ENCODE measurements at places on chromosomes 12 and 14.

- DNase-seq: no peak
Measured at GRCh38 chr14:101194373-101195308, 291.1 kb upstream of the RTL1 start.

GRCh38 chr12:62251609-62251958 lies 8.6 kb upstream of the USP15 start:
- DNase-seq: no peak

- no peak for DNase-seq
Measured at GRCh38 chr12:26318661-26319068, 123.3 kb downstream of the SSPN start.

- no peak for DNase-seq
Measured at GRCh38 chr12:6352193-6353173, 10.6 kb upstream of the TNFRSF1A start.

DNA sequence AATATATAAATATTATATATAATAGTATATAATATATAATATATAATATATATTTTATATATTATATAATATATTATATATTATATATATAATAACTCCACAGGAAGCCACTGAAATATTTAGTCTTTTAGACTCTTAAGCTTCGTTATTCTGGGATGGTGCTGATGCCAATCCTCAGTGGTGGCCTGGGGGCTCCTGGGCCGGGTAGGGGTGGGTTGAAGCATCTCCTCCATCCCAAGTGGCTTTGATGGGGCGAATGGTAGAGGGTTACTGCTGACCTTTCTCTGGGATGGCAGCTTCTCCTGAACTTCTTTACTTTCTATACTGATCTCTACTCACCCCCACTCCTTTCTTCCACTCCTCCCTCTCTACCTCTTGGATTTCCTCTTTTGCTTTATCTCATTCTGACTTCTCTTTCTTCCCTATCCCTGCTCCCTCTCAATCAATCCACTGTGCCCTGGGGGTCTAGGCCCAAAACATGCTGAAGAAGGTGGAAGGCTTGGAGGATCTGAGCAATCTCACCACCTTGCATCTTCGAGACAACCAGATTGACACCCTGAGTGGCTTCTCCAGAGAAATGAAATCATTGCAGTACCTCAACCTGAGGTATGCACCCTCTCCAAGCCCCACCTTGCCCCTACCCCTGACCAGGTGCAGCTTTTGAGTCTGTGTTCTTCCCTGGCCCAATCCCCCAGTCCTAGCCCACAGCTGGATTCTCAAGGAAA lies 4.8 kb upstream of the ENO2 start:
- DNase-seq: no peak

- DNase-seq: no peak
Measured at GRCh38 chr12:12546314-12546772, 16.3 kb downstream of the DUSP16 start.

DNA sequence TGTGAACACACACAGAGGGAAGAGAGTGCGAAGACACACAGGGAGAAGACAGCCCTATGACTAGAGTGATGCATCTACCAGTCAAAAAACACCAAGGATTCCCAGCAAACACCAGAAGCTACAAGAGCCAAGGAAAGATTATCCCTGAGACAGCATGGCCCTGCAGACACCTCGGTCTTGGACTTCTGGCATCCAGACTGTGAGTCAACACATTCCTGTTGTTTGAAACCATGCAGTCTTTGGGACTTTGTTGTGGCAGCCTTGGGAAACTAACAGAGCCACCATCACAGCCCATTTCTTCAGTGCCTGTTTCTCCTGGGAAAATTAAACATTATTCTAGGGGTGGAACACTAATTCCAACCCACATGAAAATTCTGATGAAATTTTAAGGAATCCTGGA lies 220.6 kb downstream of the GXYLT1 start:
- DNase-seq: no peak

GRCh38 chr14:50469982-50470381 lies 62.4 kb downstream of the MAP4K5 start:
- DNase-seq: no peak

DNA sequence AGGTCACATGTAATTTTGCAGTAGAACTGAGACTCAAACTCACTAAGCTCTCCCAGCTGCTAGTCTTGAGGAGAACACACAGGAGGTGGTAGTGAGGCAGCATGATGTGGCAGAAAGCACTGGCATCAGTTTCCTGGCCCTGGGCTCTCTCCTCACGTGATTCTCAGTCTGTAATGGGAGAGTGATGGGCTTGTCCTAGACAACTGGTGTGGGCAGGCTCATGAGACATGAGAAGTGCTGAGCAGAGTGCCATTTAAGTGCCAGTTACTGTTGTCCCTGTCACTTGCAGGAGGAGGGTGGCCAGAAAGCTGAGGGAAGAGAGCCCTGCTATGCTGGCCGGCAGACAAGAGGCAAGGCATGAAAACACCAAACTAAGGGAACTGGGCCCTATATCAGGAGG lies 48.5 kb upstream of the OVCH1 start:
- no peak for DNase-seq

DNA sequence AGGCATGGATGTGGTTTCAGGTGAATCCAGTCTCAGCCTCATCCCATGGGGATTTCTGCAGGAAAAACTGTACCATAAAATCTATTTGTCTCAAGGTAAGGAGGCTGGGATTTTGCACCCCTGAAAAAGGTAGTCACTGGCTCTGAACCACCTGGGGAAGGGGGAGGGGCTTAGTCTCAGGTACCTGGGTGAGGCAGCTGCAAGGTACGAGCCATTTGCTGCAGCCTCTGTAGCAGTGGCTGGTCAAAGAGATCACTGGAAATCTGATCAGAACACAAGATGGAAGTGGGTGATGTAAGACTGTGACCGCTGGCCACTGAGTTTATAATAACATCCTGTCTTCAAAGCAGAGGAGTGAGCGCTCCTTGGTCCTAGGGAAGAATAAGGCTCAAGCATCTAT lies 209.9 kb upstream of the NOS1 start:
- no peak for DNase-seq

DNA sequence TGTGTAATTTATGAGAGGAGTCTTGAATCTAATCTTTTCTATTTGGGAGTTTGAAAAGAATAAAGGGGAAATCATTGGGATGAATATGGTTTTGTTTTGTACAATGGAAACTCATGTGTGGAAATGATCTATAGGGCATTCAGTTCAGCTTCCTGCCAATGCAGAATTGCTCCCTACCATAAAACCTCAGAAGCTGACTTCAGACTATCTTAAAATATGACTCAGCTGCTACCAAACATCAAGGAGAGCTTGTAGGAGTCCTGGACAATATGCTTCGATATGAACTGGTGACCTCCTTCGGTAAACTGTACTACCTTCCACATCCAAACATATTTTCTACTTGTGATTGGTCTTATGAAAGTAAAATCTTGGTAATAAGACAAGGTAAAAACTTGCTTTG lies 160.6 kb downstream of the CAPZA3 start:
- no peak for DNase-seq

GRCh38 chr14:101286271-101287018 lies 274.9 kb upstream of the DIO3 start:
- no peak for DNase-seq

GRCh38 chr12:114405519-114406271 lies at the start of gene TBX5:
TSS of gene TBX5 (minus strand) at chr12:114406144. CDS start at chr12:114403898, 2,246 bp downstream.
- DNase-seq: no peak

Data from stimulated activated CD8-positive, alpha-beta memory T cell treated with anti-CD3 and anti-CD28 coated beads, Interleukin-2, amount 100 ng/mL, for 48 hours (primary cell).